ENCODE measurements at places on chromosomes 2 and 18.

- no peak for DNase-seq
These were observed 653 bp upstream of the ABI2 start for GRCh38 chr2:203327582-203327900.

- no peak for DNase-seq
These were observed 87.3 kb downstream of the ACTR3 start for GRCh38 chr2:113977060-113977659.

DNA sequence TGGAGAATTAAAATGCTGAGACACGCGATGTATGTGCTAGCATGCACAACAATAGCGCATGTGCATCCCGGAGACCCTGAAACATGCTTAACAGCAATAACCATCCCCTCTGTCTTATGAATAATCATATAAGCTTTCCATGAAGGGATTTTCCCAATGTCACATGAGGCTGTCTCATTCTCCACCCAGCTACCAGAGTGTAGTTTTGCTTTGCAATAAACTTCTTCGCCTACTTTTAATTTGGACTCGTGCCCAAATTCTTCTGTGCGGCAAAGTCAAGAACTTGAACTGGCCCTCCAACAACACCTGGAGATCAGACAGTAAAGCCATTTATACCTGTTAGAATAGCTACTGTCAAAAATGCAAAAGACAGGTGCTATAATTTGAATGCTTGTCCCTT, 15.5 kb downstream of the LYG1 start:
- no peak for DNase-seq

DNA sequence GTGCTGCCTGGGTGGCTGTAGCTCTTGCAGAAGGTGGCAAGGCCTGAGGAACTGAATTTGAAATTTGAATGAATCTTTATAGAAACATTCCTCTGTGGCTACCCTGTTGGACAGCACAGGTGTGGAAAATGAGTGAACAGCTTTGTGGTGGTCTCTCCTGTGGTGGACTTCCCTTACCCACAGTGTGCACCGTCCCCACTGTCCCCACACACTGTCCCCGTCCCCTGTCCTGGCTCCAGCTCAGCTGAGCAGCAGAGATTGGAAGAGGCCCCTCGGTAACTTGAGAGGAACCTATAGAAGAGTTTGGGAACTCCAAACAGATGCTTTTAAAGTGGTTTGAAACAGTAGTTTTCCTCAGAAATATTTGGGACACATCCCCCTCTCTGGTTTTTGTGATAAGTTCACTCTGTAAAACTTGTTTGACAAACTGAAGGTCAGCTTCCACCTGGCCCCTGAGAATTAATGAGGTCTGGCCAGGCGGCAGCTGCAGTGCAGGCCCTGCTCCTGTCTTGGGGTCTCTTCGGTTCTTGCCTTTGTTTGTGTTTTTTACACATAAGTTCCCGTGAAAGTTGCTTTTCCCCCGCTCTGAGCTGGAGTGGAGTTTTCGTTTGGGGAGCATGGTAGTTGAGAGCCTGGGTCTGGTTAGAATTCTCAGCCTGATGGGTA, 63.2 kb downstream of the ASAP2 start:
- DNase-seq = no peak

DNA sequence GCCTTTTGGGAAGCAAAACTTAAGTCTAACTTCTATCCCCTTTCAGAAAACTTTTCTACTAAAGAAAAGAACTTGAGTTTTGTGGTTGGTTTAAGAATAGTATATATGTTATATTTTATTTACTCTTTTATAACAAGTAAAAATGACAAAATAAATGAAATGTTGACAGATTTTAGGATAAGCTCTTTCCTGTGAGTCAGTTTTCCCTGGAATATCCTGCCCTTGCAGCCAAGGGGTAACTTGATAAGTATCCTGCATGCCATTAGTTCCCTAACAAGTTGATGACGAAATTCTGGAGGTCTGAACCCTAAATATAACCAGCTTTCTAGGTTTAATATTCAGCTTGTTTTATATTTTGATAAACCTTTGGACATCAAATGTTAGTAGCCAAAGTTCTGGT, 7.3 kb upstream of the HTR2B start:
- DNase-seq = no peak

DNA sequence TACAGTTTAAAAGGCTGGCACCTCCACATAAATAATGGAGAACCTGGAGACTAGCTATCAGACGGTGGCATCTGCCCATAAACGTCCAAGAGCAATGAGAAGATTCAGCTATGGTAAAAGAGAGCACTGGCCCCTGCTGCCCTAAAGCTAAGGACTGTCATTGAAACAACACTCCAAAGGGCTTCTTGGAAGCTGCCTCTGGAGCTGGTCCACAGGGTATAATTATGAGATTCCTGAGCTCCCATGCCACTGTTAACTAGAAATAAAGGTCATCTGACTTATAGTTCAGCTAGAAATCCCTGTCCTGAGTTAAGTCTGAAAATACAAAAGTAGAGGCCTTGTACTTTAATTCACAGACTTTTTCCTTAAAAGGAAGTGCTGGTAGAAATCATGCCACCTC, 39.9 kb upstream of the RBMS1 start:
- no peak for DNase-seq

DNA sequence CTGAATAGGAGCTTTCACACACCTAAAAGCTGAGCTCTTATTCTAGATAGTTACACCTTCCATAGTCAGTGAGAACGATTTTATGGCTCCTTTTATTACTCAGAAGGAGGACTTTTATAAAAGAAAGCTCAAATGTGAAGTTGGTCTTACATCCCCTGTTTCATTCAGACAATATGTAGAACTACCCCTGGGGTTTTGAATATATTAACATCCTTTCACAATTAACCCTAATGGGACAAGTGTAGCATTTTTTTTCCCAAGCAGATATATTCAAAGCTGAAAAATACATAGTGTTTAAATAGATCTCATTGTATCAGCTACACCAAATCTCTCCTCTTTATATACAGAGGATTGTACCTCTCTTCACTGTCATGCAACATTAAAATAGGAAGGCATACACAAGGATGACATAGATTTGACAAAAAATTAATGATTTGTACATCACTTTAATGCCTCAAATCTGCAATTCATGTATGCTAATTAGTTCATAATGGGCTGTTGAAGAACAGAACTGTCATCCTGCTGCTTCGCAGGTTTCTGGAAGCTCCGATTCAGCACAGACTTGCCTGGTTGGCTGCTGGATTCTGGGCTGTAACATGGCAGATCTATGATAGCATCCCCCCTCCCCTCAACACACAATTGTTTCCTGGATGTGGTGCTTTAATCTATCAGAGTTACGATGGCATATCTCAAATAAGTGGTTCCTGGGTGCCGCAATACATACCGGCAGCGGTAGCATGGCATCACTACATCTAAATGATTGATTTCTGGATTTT, 129.7 kb upstream of the PARD3B start:
- DNase-seq = no peak

DNA sequence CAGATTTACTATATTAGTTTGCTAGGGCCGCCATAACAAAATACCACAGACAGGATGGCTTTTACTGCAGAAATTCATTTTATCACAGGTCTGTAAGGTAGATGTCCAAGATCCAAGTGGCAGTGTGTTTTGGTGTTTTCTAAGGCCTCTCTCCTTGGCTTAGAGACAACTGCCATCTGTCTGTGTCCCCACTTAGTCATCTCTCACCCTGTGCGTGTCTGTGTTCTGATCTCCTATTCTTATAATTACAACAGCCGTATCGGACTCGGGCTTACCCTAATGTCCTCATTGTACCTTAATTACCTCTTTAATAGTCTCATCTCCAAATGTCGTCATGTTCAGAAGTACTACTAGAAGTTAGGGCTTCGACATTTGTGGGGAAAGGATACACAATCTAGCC, 362.3 kb upstream of the CDH19 start:
- DNase-seq = no peak

DNA sequence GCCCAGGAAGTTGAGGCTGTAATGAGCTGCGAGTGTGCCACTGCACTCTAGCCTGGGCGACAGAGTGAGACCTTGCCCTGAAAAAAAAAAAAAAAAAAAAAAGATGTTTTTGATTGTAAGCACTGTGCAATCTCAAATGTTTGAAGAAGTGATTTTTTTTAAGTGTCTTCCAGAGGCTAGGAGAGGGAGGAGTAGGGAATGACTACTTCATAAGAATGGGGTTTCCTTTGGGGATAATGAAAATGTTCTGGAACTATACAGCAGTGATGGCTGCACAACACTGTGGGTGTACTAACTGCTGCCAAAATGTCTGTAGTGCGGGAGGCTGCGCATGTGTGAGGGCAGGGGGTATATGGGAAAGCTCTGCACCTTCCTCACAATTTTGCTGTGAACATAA, 83.7 kb downstream of the MCFD2 start:
- no peak for DNase-seq

- peak; percentile 5 for DNase-seq
These were observed 29.4 kb downstream of the KATNAL2 start for GRCh38 chr18:46946656-46947282.

DNA sequence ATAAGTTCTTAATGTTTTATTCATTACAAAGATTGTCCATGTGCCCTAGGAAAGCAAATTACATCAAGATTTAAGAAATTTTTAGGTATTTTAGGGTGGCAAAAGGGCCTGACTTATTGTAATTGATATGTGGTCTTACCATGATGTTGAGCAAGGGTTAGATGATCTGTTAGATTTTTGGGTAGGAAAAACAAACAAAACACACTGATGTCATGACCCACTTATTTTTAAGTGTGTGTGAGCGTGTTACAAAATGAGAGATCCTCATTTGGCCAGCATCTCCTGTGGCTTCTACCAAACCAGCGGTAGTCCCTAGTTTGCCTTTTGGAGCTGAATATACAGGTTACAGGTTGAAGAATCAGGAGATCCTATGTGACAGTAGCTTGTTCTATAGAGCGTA, 89.8 kb upstream of the ITGB6 start:
- DNase-seq = no peak

DNA sequence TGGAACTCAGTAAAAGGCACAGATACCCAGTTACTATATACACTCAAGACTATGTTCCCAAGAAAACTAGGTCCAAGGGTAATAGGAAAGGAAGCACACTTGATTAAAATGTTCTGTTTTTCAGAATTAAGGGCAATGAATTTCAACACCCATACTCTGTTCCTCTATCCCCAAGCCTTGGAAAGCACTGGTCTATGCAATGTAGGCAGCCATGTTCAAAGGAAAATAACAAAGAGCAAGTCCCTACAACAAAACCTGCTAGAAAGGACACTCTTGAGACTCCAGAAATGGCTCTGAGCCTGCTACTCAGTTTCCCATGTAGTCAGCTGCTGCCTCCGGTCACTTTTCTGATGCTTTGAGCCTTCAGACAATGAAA, 6.8 kb downstream of the CYB5A start:
- DNase-seq = no peak

DNA sequence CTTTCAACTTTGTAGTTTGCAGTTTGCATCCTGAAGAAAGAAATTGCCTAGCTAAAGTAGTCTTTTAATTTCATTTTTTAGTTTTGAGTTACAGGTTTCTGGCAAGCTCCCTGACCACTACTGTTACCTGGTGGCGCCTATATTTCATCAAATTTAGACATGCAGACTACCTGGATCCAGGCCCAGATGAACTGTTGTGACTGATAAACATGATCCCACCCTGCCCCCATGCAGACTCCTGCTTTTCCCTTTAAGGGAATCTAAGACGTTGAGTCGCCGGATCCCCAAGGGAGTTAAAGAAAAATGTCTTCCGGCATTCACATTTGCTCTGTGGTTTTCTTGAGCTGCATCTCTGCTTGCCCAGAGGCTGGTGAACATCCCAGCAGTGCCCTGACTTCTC, 22.2 kb downstream of the METAP1D start:
- no peak for DNase-seq

DNA sequence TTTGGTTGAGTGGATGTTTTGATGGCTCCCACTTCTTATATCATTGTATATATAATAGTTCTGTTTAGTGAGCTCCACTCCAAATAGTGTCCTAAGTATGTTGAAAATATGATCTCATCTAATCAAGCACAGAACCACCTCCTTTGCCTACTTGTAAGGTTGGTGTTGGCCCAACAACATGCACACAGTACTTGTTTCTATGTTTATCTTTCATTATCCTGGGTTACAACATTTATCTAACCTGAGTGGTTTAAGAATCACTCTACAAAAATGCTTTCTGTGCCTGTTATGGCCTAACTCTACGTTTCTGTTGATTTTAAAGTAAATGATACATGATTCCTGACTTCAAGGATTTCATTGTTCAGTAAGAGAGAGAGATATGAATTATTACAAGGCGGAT, 281.9 kb downstream of the FIGN start:
- no peak for DNase-seq

GRCh38 chr18:74171910-74172606, 23.7 kb downstream of the TIMM21 start:
- DNase-seq = no peak

DNA sequence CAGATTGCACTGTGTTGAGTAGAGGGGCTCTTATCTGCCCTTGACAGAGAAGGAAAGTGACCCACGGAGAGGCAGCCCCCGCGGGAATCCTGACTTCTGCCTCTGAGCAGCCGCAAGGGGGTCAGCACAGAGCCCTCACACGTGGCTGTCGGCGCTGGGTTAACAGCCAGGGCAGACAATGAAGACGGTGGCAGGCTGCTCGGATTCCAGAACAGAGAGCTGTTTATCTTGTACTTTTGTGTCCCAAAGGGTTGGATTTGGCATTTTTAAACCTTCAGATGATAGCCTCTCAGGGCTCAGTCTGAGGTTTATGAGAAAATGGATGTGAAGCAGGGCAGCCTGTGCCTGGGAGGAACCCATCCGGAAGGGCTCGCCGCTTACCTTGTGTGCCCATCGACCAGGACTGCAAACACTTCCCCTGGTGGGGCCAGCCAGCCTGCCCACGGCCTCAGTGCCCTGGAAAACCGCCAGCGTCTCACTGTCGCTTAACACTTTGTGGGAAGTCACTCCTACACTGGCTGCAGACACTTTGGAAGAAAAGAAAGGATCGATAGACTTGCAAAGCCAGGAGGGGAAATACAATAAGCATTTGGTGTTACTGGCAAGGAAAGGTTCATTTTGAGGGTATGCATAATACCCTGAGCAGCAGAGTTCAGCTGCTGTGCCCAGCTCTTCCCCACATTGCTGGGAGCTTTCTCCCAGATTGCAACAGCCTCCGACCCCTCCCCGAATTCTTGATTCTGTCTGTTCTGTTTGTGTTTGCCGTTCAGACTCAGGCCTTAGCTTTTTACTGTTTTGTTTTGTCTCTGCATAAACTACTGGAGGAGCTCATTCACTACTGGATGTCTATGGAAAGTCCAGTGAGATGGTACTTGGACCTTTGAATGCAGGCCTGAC, 325.3 kb upstream of the MYT1L start:
- no peak for DNase-seq

DNA sequence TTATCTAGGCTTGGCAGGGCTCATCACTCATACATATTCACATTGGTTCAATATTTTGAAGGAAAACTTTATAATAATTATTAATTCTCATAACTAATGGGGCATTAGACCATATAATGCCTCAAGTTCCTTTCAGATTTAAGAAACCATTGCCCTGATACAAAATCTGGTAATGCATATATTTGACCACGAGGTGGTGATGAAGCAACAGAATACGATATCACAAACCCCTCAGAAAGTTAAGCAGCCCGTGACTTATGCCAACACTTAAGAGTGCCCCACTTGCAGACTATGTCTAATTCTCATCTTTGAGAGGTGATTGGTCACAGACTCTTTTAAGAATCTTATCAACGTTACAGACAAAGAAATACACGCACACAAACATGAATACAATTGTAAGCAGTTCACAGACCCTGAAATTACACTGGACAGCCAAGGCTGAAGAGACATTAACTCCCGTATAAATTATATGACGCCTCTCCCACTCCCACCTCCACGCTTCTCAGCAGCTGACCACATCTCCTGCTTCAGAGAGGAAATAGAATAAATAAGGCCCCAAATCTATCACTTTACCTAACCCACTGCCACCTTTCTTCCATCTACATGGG, 20.7 kb upstream of the DNAH6 start:
- no peak for DNase-seq

- DNase-seq = no peak
These were observed 13.2 kb upstream of the ANKRD29 start for GRCh38 chr18:23675896-23676295.

All from stimulated activated CD4-positive, alpha-beta T cell treated with anti-CD3 and anti-CD28 coated beads, Interleukin-1b, Interleukin-23, amount 100 ng/mL, for 1 hour (primary cell).